Activated CD4-positive, alpha-beta memory T cell treated with anti-CD3 and anti-CD28 coated beads for 36 hours (primary cell): ENCODE measurements at places on chromosomes 16 and 17. TPM values are rescaled to one million over a fixed set of nuclear protein-coding genes. Genes with fewer than 3 reads are reported as not detected.
A peak's percentile ranks its signal among the peaks of the same experiment; 100 is the strongest.

GRCh38 chr17:79109584-79109983 is 35.0 kb downstream of the ENGASE start:
- no peak overlapping the region for H3K4me3 ChIP-seq
- no peaks in the 10 kb centered on the region for H3K36me3 ChIP-seq
- DNase-seq = no peak
- peaks cover under 1% of the 10 kb centered on the region for H3K27me3 ChIP-seq
- H3K4me1 ChIP-seq = no peaks in the 10 kb centered on the region
- H3K27ac ChIP-seq = no peak overlapping the region

SOCS1 gene
- 146 TPM for total RNA-seq

GRCh38 chr17:63740464-63741142 is 996 bp downstream of the STRADA start:
- H3K4me1 ChIP-seq = peaks cover 23% of the 10 kb centered on the region
- DNase-seq = no peak
- H3K36me3 ChIP-seq = peaks cover 6% of the 10 kb centered on the region

- H3K27me3 ChIP-seq = peaks cover 11% of the 10 kb centered on the region
- no peak overlapping the region for H3K4me3 ChIP-seq
- no peak for DNase-seq
- H3K27ac ChIP-seq = no peak overlapping the region
- H3K36me3 ChIP-seq = no peaks in the 10 kb centered on the region
- H3K4me1 ChIP-seq = peaks cover 11% of the 10 kb centered on the region
These were observed 16.7 kb downstream of the EPOP start for GRCh38 chr17:38657824-38658740.

HS3ST6 gene
- total RNA-seq = not detected

SHISA6 gene
- total RNA-seq = not detected

- no peaks in the 10 kb centered on the region for H3K4me1 ChIP-seq
- H3K27me3 ChIP-seq = peaks cover 6% of the 10 kb centered on the region
- peak; percentile 65 for DNase-seq
- no peak overlapping the region for H3K4me3 ChIP-seq
- H3K36me3 ChIP-seq = no peaks in the 10 kb centered on the region
- H3K27ac ChIP-seq = no peak overlapping the region
These were observed 146.6 kb downstream of the USP22 start for GRCh38 chr17:20896153-20896649.

- peaks cover 1% of the 10 kb centered on the region for H3K27me3 ChIP-seq
- peaks cover 23% of the 10 kb centered on the region for H3K4me1 ChIP-seq
- no peak for DNase-seq
- H3K27ac ChIP-seq = no peak overlapping the region
These were observed 16.4 kb downstream of the PIMREG start for GRCh38 chr17:6460531-6461161.

GRCh38 chr17:29844339-29845048 is 85.5 kb downstream of the SSH2 start:
- DNase-seq = no peak
- H3K27ac ChIP-seq = no peak overlapping the region
- no peaks in the 10 kb centered on the region for H3K36me3 ChIP-seq

- H3K4me1 ChIP-seq = peaks cover 8% of the 10 kb centered on the region
- peaks cover 2% of the 10 kb centered on the region for H3K36me3 ChIP-seq
- no peak overlapping the region for H3K4me3 ChIP-seq
- peak; percentile 18 for DNase-seq
- H3K27me3 ChIP-seq = no peaks in the 10 kb centered on the region
- peak overlapping the region; percentile 38 for H3K27ac ChIP-seq
These were observed 1.3 kb downstream of the C17orf99 start for GRCh38 chr17:78147315-78147998.

CETP gene
- not detected for total RNA-seq

DNA sequence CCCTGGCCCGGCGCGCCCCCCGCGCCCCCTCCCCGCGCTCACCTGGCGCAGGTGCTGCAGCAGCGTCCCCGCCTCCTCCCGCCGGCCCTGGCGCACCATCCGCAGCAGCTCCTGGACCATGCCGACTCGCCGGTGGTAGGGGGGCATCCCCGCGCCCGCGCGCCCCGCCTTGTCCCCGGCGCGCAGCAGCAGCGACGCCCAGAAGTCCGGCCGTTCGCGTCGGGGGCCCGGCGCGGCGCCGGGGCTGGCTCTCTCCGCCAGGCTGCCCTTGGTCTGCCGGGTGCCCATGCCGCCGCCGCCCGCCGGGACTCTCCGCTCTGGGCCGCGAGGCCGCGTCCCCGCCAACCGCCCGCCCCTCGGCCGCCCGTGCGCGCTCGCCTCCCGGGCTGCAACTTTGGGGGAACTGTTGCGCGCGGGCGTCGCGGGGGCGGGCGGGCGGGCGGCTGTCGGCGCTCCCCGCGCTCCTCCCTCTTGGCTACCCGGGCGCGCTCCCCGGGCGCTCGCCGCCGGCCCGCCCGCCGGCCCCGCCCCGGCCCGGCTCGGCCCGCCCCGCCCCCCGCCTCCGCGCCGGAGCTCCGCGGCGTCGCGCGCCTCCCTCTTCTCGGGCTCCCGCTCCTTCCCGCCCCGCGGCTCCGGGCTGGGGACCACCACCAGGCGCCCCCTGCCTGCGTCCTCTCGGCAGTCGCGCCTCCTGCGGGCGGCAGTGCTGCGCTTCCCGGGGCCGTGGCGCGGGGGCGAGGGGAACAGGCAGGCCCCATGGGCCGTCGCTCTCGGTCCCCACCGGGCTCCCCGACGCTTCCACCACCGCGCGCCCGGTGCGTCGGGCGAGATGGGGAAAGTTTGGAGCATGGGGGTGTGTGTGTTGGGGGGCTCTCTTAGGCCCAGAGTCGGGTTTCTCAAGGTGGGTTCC is at the start of gene LRRC75A:
Gene LRRC75A (minus strand): TSS at position 491 of the 910 bp plus-strand sequence. CDS start 203 bp downstream, at position 288.
- DNase-seq = peak; percentile 63
- H3K27me3 ChIP-seq = peaks cover 3% of the 10 kb centered on the region
- H3K4me3 ChIP-seq = peak within 1 kb of the TSS; percentile 66
- no peak within 1 kb of the TSS for H3K27ac ChIP-seq
- no peaks in the 10 kb centered on the region for H3K36me3 ChIP-seq

ZMYND15 gene
- 0.24 TPM for total RNA-seq

KRTAP16-1 gene
- not detected for total RNA-seq

PLK1 gene
- total RNA-seq = 81.6 TPM

DNA sequence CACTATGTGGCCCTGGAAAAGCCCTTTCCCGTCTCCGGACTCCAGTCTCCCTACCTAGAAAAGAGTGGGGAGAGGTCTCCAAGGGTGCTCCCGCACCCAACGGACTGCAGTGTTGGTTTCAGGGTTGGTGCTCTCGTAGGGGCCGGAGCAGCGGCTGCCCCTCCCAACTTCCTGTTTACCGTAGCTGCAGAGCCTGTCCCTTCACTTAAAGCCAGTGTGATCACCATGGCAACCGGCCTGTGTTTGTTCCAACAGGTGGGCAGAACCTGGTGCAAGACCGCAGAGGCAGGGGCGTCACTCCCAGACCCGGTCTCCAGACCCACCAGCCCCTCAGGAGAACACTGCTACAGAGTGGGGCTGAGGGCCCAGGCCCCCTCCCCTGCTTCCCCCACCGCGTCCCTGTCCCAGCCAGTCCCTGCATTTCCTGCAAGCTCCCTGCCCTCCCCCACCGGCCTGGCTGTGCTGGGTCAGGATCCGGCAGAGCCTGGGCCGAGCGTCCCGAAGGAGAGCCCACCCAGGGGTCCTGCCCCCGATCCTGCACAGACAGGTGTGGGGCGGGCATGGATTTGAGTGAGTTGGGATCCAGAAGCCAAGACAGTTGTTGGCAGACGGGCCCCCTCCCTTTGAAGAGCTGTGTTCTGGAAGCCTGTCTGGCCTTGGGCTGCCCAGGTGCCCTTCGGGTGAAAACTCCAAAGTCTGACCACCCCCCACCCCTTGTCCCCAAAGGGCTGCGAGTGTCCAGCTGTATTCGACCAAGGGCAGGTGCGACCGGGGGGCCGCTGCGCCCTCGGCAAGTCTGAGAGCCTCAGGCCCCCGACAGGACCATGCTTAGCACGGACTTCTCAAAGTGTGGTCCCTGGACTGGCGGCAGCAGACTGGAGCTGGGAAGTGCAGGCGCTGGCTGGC is 1.5 kb upstream of the BAIAP3 start:
- H3K36me3 ChIP-seq = no peaks in the 10 kb centered on the region
- H3K27me3 ChIP-seq = peaks cover 17% of the 10 kb centered on the region
- H3K4me1 ChIP-seq = peaks cover 19% of the 10 kb centered on the region
- H3K27ac ChIP-seq = no peak overlapping the region
- DNase-seq = peak; percentile 58
- H3K4me3 ChIP-seq = no peak overlapping the region

DNA sequence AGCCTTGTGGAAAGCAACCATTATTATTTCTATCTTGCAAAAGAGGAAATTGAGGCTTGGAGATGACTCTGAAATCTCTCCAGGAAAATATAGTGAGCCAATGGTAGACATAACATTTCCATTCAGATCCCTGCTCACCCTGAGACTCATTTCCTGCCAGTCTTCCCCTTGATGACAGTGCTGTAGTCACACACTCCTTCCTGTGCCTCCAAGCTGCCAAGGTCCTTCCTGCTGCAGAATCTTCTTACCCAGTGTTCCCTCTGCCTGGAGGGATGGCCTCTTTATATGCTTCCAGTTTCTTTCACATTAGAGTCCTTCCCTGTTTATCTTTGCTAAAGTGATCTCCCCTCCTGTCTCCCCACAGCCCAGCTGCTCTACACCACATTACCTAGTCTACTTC is 648.1 kb downstream of the TOX3 start:
- H3K4me3 ChIP-seq = no peak overlapping the region
- no peaks in the 10 kb centered on the region for H3K4me1 ChIP-seq
- H3K36me3 ChIP-seq = no peaks in the 10 kb centered on the region
- DNase-seq = no peak

GRCh38 chr17:48754500-48755261 is 26.1 kb upstream of the HOXB13 start:
- peaks cover 83% of the 10 kb centered on the region for H3K27me3 ChIP-seq
- H3K4me3 ChIP-seq = no peak overlapping the region
- peaks cover 13% of the 10 kb centered on the region for H3K4me1 ChIP-seq
- no peaks in the 10 kb centered on the region for H3K36me3 ChIP-seq
- peak overlapping the region; percentile 18 for H3K27ac ChIP-seq

DNA sequence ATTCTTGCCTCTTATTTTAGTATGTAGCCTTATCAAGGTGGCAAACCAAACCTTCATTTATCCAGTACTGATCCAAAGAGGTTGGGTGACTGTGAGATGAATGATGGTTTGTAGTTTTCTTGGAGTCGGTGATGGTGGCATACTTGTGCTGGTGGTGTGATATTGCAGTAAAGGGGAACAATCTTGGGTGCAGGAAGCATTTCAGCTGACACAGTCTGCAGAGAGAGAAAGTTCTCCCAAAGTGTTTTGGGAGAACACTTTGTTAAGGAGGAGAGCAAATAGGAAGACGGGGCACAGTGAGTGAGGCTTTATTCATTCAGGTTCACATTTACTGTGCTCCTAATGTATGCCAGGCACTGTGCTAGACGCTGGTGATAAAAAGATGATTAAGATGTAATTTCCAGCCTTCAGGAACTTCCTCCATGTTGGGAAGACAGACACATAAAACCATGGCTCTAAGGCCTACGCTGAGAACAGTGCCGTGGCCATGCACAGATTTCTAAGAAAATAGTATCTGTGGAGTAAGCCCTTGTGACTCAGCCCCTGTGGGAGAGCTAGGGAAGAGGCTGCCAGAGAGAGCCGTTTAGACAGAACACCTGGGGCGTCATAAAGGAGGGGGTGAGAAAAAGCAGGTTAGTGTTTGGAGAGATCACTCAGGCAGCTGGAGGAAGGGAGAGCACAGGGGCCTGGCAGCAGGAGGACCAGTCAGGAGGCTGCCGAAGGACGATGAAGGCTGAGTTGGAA is 13.8 kb downstream of the HEATR3 start:
- peaks cover 15% of the 10 kb centered on the region for H3K4me1 ChIP-seq
- no peak for DNase-seq
- no peaks in the 10 kb centered on the region for H3K27me3 ChIP-seq
- no peak overlapping the region for H3K27ac ChIP-seq
- H3K4me3 ChIP-seq = no peak overlapping the region

GRCh38 chr17:9006175-9006767 is 15.0 kb upstream of the NTN1 start:
- no peaks in the 10 kb centered on the region for H3K36me3 ChIP-seq
- no peak overlapping the region for H3K4me3 ChIP-seq
- H3K27ac ChIP-seq = no peak overlapping the region
- H3K4me1 ChIP-seq = peaks cover 16% of the 10 kb centered on the region
- peaks cover 56% of the 10 kb centered on the region for H3K27me3 ChIP-seq

GRCh38 chr16:67862623-67863583 is 9.9 kb upstream of the EDC4 start:
- no peak overlapping the region for H3K27ac ChIP-seq
- H3K27me3 ChIP-seq = no peaks in the 10 kb centered on the region
- H3K4me1 ChIP-seq = peaks cover 16% of the 10 kb centered on the region

TP53TG3B gene
- total RNA-seq = not detected

KRTAP3-2 gene
- not detected for total RNA-seq

CLN3 gene
- 17.0 TPM for total RNA-seq

DNA sequence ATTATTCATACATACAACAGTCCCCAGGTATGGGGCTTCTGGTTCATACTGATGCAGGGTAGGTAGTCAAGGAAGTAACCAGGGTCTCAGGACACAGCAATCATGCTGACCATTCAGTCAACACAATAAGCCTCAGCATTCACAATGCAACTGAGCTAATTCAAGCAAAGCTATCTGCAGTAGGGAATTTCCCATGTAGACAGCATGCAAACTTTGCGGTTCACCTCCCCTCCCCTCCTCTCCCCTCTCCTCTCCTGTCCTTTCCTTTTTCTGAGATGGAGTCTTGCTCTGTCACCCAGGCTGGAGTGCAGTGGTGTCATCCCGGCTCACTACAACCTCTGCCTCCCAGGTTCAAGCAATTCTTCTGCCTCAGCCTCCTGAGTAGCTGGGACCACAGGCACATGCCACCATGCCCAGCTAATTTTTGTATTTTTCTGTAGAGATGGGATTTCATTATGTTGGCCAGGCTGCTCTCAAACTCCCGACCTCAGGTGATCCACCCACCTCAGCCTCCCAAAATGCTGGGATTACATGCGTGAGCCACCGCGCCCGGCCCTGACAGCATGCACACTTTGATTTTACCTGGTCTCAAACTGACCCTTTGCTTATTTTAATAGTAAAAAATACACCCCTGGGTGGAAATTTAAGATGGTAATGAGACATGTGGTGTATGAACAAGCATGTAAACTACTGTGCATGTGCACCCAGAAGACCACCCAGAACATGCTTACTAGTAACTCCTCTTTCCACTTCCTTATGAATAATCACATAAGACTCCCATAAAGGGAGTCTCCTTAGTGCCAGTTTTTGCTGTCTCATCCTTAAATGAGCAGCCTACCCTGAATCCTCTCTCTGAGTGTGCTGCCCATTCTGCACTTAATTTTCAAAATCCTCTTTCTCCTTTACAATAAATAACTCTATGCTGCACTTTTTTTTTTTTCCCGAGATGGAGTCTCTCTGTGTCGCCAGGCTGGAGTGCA is 9.3 kb upstream of the RNF135 start:
- no peaks in the 10 kb centered on the region for H3K27me3 ChIP-seq
- H3K27ac ChIP-seq = no peak overlapping the region
- peaks cover 9% of the 10 kb centered on the region for H3K4me1 ChIP-seq
- no peak overlapping the region for H3K4me3 ChIP-seq
- peak; percentile 55 for DNase-seq

DNA sequence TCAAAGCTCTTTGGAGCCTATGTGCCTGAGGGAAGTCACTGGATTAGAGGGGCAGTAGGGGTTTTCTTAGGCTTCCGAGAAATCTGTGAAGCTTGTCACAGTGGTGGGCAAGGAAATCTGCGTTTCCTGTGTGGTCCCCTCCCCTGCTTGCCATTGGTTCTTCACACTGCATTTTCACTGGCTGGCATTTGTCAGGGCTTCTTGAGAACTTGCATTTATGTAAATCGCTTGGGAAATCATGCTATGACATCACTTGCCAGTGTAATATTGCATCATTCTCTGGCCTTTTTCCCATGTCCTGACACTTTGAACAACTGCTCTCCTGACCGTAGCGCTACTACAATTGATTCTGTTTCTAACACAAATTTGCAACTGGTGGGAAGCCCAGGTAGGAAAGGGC is 1.8 kb downstream of the CACNG3 start:
- no peak overlapping the region for H3K27ac ChIP-seq
- peaks cover 63% of the 10 kb centered on the region for H3K27me3 ChIP-seq
- no peaks in the 10 kb centered on the region for H3K36me3 ChIP-seq
- peaks cover 10% of the 10 kb centered on the region for H3K4me1 ChIP-seq
- no peak overlapping the region for H3K4me3 ChIP-seq
- DNase-seq = no peak
